ENCODE measurements at places on chromosomes 13 and 19.

- no peak for DNase-seq
Observed at GRCh38 chr13:61463024-61463423, 47.4 kb upstream of the PCDH20 start.

DNA sequence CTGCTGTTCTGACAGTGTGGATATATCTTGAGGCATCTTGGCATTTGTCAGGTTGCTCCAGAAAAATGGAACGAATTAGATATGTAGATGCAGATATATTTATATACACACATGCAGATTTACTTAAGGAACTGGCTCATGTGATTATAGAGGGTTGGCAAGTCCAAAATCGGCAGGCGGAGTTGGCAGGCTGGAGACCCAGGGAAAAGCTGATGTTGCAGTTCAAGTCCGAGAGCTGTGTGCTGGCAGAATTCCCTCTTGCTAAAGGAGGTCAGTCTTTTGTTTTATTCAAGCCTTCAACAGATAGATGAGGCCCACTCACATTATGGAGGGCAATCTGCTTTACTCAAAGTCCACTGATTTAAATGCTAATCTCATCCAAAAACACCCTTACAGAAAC, 24.4 kb upstream of the CSNK1A1L start:
- DNase-seq: no peak

- no peak for DNase-seq
Observed at GRCh38 chr19:53826876-53827275, 2.8 kb upstream of the NLRP12 start.

DNA sequence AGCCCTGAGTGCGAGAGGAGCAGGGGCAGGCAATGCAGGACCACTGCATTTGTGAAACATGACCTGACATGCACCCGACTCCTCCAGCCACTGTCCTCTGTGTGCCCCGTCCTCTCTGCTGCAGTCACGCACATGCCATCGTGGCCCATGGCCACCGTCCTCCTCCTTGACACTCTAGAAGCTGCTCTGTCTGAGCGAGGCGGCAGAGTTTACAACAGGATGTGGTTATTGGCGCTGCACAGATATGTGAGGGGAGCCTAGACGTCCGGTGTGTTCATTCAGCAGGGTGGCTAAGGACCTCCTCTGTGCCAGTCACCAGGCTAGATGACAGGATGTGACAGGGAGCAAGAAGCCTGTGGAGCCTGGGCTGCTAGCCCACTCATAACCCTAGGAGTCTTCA, 277.8 kb downstream of the FOXO1 start:
- DNase-seq: no peak

- DNase-seq: no peak
Observed at GRCh38 chr19:38020311-38020710, 113.3 kb downstream of the SIPA1L3 start.

GRCh38 chr19:16627193-16627927, 644 bp downstream of the MED26 start:
- no peak for DNase-seq

GRCh38 chr13:44840131-44840530, 149.1 kb downstream of the NUFIP1 start:
- DNase-seq: no peak

GRCh38 chr19:3321696-3322095, 44.7 kb upstream of the NFIC start:
- no peak for DNase-seq

DNA sequence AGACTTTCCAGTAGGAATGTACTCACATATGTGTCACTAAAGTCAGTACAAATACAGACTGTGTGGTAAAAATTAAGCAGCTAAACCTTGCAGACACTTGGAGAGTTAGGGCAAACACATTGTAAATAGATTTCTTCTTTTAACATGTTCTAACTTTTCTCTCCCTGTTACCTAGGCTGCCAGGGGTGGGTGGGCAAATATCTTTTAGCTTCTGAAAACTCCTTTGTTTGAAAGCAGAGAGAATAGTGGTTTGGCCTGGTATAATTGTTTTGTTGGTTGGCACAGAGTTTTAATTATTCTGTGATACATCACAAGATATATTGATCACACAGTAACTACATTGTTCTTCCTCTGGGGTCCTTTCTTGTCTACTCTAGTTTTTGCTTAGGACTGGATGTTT, 289.8 kb upstream of the DACH1 start:
- no peak for DNase-seq

DNA sequence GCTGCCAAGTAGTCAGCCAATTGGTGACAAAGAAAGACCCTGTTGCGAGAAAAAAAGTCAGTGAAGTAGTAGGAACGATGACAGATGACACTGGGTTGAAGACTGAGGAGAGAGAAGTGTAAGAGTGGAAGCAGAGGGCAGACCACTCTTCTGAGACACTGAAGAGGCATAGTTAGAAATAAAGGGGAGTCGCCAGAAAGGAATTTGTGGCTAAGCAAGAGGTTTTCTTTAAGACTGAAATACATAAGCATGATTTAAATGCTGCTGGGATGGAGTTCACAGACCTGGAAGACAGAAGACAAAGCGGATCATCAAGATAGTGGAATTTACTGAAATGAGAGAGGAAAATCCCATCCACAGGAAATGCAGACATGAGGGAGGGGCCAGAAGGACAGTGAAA, 56.2 kb upstream of the USPL1 start:
- DNase-seq: no peak

DNA sequence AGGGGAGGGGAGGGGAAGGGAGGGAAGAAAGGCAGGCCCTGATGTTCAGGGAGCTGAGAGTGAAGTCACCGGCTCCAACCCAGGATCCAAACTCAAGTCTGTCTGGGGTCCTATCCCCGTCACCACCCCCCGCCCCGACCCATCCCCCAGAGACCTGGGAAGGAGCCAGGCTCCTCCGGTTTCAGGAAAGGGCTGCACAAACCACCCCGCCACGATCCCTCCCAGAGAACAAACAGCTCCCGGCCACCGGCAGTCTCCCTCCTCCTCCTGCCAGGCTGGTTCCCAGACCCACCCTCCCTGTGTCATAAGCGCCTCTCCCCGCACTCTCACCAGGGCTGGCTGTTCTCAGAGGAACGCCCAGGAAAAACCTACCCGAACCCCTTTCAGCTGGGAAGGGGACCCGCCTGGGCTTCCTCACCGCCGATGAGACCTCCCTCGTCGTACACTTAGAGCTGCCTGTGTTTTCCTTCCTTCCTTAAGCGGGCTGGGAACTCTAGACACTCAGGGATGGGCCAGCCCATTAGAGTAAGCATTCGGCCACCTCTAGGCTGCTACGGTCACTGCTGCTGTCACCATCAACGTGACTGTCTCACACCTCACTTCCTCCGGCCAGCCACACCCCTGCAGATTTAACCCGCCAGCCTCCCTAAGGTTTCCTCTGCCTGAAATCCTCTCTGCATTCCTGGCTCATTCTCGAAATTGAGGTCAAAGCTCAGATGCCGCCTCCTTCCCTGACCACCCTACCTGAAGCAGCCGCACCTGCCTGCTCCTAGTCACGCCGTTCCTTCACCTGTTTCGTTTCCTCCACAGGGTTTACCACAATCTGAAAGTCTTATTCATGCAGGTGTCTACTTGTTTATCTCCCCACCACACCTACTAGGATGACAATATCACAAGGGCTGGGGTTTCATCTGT, 6.3 kb upstream of the RDH13 start:
- no peak for DNase-seq

- no peak for DNase-seq
Observed at GRCh38 chr19:5154129-5154798, 185.4 kb downstream of the KDM4B start.

- peak; percentile 23 for DNase-seq
Observed at GRCh38 chr13:71867131-71867814, at the start of gene DACH1. DACH1 (minus strand) TSS chr13:71867204.

- no peak for DNase-seq
Observed at GRCh38 chr13:114229506-114229905, 5.2 kb upstream of the CDC16 start.

- no peak for DNase-seq
Observed at GRCh38 chr19:32676186-32676894, 692 bp downstream of the RGS9BP start.

DNA sequence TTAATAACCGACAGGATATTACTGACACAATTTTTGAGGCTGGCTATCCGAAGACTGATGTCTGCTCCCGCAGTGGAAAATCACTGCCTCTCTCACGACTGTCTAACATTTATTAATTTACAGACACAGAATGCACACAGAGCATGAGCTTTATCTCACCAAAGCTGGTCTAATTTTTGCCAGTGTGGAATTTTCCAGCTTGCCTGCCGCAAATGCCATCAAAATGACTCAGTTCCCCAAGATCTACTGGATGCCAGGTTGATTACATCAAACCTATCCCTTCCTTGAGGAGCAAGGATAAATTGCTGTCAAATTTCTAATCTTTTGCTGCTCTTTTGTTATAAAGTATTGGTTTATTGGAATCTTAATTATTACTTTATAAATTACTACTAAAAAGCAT, 1775.1 kb upstream of the PCDH20 start:
- DNase-seq: no peak

DNA sequence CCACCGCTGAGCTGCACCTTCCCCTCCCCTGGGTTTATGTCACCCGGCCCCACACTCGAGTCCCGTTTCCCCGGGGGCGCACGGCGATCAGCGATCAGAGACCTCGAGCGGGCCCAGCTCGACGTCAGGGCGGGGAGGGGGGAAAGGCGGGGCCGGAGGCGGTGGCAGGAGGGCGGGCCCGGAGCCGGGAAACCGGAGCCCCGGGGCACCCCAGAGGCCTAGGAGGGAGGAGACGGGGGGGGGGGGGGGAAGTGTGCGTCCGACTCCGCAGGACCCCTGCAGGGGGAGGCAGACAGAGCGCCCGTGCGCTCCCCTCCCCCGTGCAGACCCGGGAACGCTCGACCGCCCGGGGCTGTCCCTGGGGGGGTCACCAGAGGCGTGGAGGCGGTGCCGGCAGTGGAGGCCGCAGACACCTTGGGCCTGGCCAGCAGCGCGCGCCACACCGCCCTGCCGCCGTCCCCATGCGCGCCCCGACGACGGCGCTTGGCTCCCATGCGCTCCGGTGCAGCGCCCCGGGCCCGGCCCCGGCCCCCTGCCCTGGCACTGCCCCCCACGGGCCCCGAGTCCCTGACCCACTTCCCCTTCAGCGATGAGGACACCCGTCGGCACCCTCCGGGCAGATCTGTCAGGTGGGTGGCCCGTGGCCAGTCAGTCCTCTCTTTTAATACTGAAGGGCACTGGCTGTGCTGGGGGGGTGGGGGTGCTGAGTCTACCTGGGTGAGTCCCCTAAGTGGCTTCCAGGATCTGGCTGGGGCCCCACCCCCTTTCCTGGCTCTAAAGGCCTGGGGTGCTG, 11.8 kb downstream of the PDE4A start:
- DNase-seq: no peak

DNA sequence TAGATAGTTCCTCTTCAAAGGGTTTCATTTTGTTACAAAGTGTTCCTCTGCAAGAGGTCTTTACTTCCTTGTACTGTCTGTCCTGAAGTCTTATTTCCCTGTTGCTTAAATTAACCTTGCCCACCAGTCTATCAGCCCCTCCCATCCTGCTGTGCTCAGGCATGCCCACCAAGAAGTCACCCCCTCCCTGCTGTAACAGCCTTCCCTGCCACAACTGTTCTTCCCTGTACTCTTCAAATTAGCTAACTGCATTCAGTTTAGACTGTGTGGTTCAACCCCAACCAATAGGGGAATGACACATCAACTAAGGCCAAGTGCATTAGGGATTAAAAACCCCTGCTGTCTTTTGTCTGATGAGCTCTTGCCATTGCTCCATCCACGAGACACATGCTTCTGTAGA, 34.4 kb upstream of the ZNF562 start:
- DNase-seq: no peak

DNA sequence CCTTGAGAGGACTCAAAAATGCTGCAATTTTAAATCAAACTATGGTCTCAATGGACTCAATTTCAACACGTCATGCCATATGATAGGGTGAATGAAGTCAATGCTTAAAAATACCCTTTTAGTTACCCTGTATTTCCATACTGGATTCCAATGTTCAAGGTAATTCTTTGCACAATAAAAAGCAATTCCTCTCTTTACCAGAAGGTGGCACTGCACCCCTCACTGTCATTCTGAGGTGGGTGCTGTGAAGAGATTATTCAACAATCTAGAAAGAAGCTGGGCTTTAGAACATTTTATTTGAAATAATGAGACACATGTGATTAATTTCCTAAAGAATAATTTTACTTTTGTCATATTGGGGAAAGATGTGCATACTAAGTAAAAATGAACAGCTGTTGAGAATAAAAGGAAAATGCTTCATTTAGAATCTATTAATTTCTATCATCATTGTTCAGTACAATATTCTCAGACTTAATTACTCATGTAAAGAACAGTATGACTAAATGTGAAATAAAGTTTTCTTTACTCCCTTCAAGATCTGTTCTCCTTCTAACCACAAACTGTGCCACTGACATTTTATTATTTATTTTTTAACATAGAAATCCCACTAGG, 789.1 kb downstream of the GPC5 start:
- no peak for DNase-seq

GRCh38 chr13:42832341-42833096, 51.1 kb downstream of the FAM216B start:
- DNase-seq: no peak

DNA sequence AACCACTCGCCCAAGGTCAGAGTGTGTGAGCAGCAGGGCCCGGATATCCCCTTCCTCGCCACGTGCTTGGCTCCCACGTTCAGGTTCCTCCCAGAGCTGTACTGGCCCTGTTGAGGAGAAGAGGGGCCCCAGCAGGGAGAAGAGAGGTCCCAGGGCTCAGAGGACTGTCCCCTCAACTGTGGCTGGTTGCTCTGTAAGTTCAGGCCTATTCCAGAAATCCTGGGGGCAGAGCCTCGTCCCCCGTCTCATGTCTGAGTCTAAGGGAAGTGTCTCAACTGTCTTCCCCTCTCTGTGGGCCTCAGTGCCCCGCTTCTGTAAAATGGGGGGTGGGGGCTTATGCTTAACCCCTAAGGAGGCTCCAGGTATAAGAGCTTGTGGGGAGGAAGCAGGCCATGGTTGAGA, 3.9 kb downstream of the PPP5C start:
- no peak for DNase-seq

DNA sequence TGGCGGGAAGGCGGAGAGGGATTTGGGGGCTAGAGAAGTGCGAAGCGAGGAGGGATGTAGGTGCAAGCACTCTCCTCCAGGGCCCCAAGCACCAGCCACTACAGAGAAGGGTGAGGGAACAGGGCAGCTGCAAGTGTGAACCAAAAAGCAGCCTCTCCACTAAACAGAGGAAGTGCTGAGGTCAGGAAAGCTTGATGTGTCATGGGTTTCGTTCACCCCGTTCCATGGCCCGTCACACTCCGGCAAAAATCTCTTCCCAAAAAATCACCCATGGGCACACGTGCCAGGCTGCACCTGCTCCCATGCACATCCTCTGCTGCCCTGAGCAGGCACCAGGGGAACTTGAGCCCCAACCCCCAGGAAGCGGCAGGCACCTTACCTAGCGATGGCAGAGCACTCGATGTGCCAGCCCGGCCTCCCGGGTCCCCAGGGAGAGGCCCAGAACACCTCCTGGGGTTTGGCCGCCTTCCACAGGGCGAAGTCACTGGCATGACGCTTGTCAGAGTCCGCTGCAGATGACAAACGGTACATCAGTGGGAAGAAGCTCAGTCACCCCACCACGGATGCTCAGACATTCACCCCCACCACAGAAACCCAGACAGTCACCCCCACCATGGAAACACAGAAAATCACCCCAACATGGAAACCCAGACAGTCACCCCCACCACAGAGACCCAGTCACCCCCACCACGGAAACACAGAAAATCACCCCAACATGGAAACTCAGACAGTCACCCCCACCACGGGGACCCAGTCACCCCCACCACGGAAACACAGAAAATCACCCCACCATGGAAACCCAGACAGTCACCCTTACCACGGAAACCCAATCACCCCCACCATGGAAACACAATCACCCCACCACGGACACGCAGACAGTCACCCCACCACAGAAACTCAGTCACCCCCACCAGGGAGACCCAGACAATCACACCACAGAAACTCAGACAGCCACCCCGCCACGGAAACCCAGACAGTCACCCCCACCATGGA, 29.0 kb downstream of the CARS2 start:
- no peak for DNase-seq
